ENCODE measurements at places on chromosomes 1 and 21. TPM values are rescaled to one million over a fixed set of nuclear protein-coding genes. Genes with fewer than 3 reads are reported as not detected.

DNA sequence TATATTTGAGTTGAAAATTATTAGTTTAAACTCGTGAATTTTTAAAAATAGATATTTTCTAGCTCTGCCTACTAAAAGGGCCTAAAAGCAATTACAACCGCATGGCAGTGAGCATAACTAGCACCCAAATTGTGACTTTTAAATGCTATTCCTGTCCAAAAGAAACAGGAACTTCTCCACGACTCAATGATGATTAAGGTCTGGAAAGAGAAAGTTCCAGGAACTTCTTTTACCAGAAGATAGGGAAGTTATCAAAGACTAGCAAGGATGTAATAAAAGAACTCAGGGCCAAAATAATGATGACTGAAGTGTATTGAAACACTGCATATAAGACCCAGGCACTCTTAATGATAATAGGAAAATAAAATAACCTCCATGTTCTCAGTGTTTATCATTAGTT is 313.0 kb downstream of the PLPP3 start:
- ATAC-seq: no peak

Gene KRTAP13-2
- not detected for total RNA-seq

Gene GCSAML
- 1.1 TPM for total RNA-seq

Gene KLHL21
- total RNA-seq: 35.3 TPM

Data from activated T-helper 17 cell treated with anti-CD3 and anti-CD28 coated beads, Interleukin-2, amount 50 U/mL, for 72 hours (primary cell).